Right cardiac atrium (tissue), 5 donors: ENCODE measurements at places on chromosomes 16 and 17. TPM values are rescaled to one million over a fixed set of nuclear protein-coding genes. Genes with fewer than 3 reads are reported as not detected.
A peak's percentile ranks its signal among the peaks of the same experiment; 100 is the strongest.

GRCh38 chr17:68428498-68429172, 28.7 kb downstream of the WIPI1 start:
- peak; percentile 22 for DNase-seq

DNA sequence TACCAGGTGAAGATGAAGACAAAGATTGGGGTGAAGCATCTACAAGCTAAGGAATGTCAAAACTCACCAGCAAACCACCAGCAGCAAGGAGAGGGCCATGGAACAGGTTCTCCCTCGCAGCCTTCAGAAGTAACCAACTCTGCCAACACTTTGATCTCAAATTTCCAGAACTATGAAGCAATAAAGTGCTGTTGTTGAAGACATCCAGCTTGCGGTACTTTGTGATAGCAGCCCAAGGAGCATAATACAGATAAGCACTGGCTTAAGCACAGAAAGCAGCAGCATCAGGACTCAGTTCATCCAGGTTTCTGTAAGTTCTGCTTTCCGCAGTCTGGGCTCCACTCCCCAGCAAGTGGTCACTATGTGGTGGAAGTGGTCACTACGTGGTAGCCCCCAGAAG, 16.0 kb upstream of the CDRT4 start:
- no peak for DNase-seq

DNA sequence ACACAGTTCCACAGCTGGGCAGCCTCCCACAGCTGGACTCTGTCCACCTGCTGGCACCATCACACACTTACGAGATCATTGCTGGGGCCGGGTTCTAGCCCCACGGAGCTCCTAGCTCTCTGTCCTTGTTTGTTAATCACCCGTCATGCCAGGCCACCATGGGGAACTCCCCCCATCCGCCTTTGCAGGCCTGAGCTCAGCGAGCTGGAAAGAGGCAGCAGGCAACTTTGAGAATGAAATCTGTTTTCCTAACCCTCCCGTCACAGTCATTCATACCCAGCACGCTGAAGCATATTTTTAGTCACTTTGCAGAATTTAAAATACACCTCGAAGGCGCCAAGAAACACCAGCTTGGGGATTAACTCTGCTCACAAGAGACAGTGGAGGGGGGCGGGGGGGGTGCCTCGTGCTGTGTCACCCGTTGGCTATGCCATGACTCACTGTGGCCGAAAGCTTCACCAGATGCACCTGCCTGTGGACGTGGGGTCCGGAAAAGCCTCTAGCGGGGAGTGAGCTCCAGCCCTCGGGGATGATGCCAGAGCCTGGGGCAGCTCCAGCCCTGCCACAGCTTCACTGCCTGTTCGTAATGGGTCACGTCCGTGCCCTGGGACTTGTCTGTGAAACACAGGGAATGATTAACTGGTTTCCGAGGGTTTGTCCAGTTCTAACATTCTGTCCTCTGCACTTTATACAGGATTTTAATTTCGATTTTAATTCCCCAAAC, 1.4 kb upstream of the SPNS2 start:
- DNase-seq: peak; percentile 32

PPP1R27 gene
- not detected for total RNA-seq

HOXB9 gene
- total RNA-seq: not detected

STH gene
- total RNA-seq: not detected
